ENCODE measurements at places on chromosomes 12 and 14.

DNA sequence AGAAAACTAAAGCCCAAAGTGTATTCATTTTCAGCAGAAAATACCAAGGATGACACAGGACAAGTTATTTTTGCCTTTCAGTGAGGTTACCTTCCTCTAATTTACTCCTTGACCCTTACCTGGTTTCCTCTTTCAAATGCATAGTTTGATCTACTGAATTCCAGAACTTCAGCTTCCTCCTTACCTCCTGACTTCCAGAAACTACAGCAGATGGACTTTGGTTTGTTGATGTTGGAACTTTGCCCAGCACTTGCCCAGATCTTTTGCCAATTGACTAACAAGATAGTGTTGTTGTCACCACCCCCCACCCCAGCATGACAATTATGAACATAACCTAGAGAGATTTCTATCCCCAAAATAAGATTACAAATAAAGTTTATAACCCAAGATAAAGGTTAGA lies 63.2 kb downstream of the NAV3 start:
- no peaks in the 10 kb centered on the region for H3K36me3 ChIP-seq
- DNase-seq, result no peak
- H3K27me3 ChIP-seq, result no peaks in the 10 kb centered on the region
- H3K27ac ChIP-seq, result no peak overlapping the region
- H3K4me3 ChIP-seq, result no peak overlapping the region
- no peaks in the 10 kb centered on the region for H3K4me1 ChIP-seq

DNA sequence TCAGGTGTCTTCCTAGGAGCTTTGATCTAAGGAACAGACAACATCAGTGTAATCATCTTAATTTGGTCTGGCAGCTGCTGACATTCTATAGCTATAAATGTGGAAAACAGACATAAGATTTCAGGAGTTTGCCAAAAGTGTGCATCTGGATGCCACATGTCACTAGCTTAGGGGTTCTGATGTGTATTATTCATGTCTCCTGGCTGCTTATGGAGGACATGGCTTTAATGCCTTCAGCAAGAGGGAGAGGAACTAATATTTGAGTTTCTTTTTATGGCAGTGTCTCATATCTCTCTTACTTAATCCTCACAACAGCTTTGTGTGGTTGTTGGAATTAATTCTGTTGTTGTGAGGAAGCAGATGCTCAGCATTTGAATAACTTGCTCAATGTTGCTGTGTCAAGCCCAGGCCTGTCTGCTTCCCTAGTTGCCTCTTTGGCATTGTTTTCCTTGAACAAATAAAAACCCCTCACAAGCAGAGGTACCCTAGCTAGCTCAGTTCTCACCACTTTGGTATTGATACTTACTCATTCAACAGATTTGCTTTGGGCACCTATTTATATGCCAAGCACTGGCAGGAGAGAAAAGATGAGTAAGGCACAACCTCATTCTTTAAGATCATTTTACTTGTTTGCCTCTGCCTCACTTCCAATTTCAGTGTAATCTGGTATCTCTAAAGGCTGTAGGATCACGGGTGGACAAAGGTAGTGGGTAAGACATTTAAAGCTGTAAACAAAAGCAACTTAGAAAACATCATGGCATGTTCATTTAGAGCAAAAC lies 39.8 kb upstream of the EID3 start:
- DNase-seq, result no peak
- H3K36me3 ChIP-seq, result no peaks in the 10 kb centered on the region
- peaks cover 1% of the 10 kb centered on the region for H3K27me3 ChIP-seq
- H3K4me1 ChIP-seq, result no peaks in the 10 kb centered on the region
- H3K4me3 ChIP-seq, result no peak overlapping the region

DNA sequence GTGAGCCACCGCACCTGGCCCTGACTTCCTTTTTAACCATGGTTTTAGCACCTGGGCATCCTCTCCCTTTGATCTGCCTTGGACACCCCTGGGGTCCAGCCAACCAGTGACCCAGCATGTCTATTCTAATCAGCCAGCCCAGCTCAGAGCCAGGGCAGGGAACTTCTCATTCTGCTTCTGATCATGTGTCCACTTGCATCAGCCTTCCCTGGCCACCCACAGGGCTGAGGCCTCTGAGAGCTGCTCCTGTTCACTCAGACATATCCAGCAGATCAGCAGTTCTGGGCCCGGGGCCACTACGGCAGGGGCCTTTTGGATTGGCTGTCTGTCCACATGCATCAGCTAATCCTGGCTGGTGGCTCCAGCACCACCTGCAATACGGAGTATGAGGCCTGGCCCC lies 117.9 kb upstream of the MAP1LC3B2 start:
- DNase-seq, result no peak
- peaks cover 2% of the 10 kb centered on the region for H3K27me3 ChIP-seq
- H3K36me3 ChIP-seq, result no peaks in the 10 kb centered on the region
- no peak overlapping the region for H3K27ac ChIP-seq

DNA sequence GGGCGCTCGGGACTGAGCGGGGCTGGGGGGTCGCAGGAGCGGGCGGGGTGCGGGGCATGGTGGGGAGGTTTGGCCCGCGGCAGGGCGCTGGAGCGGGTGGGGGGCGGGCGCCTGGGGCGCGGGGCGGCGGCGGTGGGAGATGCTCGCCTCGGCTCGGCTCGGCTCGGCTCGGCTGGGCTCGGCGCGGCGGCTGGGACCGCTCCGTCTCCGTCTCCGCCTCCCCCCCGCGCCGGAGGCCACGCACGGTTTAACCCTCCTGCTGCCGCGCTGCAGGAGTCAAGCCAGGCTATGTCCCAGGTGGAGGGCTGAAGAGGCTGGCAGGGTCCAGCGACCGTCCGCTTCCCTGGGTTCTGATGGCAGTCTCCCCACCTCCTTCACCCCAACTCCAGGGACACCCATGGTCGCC lies at the start of gene PIANP:
TSS of gene PIANP (minus strand) at position 170 of the 406 bp plus-strand sequence. CDS start 2,754 bp downstream, outside the sequence.
- DNase-seq, result peak; percentile 40
- no peak within 1 kb of the TSS for H3K27ac ChIP-seq
- H3K36me3 ChIP-seq, result no peaks in the 10 kb centered on the region
- H3K27me3 ChIP-seq, result peaks cover 62% of the 10 kb centered on the region
- H3K4me1 ChIP-seq, result peaks cover 27% of the 10 kb centered on the region

- H3K27ac ChIP-seq, result no peak overlapping the region
- no peak for DNase-seq
- no peaks in the 10 kb centered on the region for H3K4me1 ChIP-seq
Observed at GRCh38 chr12:42725809-42726208, 136.3 kb upstream of the PRICKLE1 start.

GRCh38 chr12:45697371-45697770 lies 32.1 kb upstream of the ARID2 start:
- no peak overlapping the region for H3K4me3 ChIP-seq
- no peaks in the 10 kb centered on the region for H3K27me3 ChIP-seq
- peaks cover 2% of the 10 kb centered on the region for H3K4me1 ChIP-seq
- peaks cover 3% of the 10 kb centered on the region for H3K36me3 ChIP-seq

DNA sequence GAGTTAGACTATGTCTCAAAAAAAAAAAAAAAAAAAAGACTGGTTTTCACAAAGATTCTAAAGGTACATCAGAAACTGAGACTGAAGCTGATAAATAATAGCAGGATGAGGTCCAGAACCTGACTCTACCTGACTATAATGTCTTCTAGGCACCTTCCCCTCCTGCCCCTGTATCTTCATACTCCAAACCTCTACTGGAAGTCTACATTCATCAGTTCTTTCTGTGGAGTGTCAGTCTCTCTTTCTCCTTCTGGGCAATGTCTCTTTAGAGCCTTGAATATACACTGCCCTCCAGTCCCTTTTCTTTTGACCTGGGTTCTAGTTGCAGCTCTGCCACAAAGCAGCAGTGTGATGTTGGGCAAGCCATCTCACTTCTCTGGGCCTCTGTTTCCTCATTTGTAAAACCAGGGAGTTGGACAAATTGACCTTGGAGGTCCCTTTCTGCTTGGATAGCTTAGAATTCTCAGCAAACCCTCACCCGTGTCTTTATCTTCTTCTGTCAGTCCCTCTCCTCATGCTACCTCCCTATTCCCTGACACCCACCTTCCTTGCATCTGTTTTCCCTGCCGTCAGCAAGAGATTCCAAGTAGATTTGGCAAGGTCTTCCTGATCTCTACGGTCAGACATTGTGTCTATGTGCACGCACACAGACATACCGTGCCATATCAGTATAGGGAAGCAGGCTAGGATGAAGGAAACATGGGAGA lies 4.3 kb downstream of the NFE2 start:
- no peaks in the 10 kb centered on the region for H3K36me3 ChIP-seq
- H3K4me1 ChIP-seq, result peaks cover 13% of the 10 kb centered on the region
- H3K27me3 ChIP-seq, result peaks cover 32% of the 10 kb centered on the region

- H3K36me3 ChIP-seq, result peaks cover 51% of the 10 kb centered on the region
- no peak for DNase-seq
- H3K4me1 ChIP-seq, result peaks cover 59% of the 10 kb centered on the region
- H3K27me3 ChIP-seq, result no peaks in the 10 kb centered on the region
Observed at GRCh38 chr14:68976160-68977067, 2.7 kb downstream of the ACTN1 start.

DNA sequence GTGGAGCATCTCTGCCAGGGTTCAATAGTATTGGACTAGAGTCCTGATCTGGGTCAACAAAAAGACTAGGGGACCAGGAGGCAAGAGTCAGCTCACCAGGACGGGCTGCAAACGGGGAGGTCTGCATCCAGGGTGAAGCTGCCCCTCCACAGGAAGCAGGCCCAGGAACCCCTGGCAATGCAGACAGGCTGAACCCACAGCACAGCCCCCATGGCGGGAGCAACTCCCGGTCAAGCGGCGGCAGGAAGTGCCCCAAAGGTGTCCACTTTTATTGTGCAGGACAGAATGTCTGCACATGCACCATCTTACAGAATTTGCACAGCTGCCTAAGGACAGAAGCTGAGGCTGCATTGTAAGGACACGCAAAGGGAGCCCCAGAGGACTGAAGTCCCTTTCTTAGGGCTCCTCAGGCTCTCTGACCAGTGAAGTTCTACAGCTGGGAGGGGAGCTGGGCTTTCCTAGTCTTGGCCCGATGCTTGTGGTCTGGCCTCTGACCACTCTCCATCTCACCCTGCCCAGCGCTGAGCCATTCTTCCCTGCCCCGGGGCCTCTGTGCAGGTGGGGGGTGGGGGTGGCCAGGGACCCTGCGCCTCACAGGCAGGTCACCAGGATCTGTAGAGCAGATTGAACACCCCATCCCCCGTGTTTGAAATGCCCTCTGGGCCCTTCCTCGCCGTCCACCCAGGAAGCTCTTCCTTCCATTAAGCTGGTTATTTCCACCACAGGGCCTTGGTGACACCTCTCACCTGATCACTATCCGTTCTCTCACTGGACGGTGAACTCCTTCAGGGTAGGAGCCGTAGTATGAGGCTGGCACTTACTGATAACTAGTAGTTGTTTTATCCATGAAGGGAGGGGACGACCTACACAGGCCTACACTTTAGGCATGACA lies 75.9 kb downstream of the NINJ2 start:
- no peak for DNase-seq
- H3K4me1 ChIP-seq, result no peaks in the 10 kb centered on the region
- no peak overlapping the region for H3K27ac ChIP-seq
- H3K36me3 ChIP-seq, result peaks cover 1% of the 10 kb centered on the region
- H3K27me3 ChIP-seq, result no peaks in the 10 kb centered on the region

- peaks cover 15% of the 10 kb centered on the region for H3K36me3 ChIP-seq
- H3K27ac ChIP-seq, result no peak overlapping the region
- DNase-seq, result no peak
- peaks cover 18% of the 10 kb centered on the region for H3K4me1 ChIP-seq
- H3K27me3 ChIP-seq, result no peaks in the 10 kb centered on the region
Observed at GRCh38 chr14:89184952-89185351, 232.1 kb downstream of the FOXN3 start.

- no peak overlapping the region for H3K4me3 ChIP-seq
- DNase-seq, result no peak
- no peaks in the 10 kb centered on the region for H3K36me3 ChIP-seq
- peaks cover 10% of the 10 kb centered on the region for H3K27me3 ChIP-seq
- H3K4me1 ChIP-seq, result no peaks in the 10 kb centered on the region
Observed at GRCh38 chr12:3544296-3544965, 53.4 kb downstream of the PRMT8 start.

DNA sequence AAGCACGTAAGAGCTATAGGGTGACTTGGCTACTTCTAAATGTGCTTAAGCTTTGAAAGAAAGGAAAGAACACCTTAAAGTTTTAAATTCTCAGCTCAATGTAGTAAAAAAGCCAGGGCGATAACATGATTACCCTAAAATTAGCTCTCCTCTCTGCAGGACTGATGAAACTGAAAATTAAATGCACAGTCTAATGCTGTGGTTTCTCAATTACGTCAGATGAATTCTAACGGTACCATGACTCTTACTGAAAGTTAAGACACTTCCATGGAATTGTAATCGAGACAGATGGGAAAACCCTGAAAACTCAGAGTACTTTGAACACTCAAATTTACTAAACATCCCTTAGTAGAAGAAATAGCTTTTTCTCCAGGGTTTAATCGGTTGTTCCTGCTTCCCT lies 25.9 kb upstream of the PRKD1 start:
- no peaks in the 10 kb centered on the region for H3K36me3 ChIP-seq
- H3K27me3 ChIP-seq, result no peaks in the 10 kb centered on the region
- no peak for DNase-seq
- H3K4me1 ChIP-seq, result no peaks in the 10 kb centered on the region

DNA sequence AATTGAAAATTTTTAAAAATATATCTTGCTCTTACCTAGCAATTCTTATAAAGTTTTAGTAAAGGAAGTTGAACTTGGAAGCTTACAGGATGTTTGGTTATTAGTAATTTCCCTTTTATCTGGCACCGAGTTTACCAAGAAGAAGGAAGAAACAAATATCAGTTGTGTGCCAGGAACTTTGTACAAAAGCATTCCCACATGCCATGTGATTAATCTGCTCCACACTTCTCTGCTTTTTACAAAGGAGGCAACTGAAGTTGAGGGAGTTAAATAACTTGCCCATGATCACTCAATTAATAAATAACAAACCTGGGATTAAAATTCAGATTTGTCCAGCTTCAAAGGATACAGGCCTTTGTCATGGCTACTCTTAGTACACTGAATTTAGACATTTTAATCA lies 122.5 kb upstream of the BCAT1 start:
- H3K27me3 ChIP-seq, result no peaks in the 10 kb centered on the region
- H3K4me3 ChIP-seq, result no peak overlapping the region
- H3K4me1 ChIP-seq, result peaks cover 39% of the 10 kb centered on the region
- H3K27ac ChIP-seq, result no peak overlapping the region

GRCh38 chr12:51534216-51535074 lies 56.6 kb upstream of the SCN8A start:
- no peaks in the 10 kb centered on the region for H3K36me3 ChIP-seq
- peaks cover 2% of the 10 kb centered on the region for H3K4me1 ChIP-seq
- no peak overlapping the region for H3K4me3 ChIP-seq
- H3K27ac ChIP-seq, result no peak overlapping the region
- peaks cover 2% of the 10 kb centered on the region for H3K27me3 ChIP-seq

DNA sequence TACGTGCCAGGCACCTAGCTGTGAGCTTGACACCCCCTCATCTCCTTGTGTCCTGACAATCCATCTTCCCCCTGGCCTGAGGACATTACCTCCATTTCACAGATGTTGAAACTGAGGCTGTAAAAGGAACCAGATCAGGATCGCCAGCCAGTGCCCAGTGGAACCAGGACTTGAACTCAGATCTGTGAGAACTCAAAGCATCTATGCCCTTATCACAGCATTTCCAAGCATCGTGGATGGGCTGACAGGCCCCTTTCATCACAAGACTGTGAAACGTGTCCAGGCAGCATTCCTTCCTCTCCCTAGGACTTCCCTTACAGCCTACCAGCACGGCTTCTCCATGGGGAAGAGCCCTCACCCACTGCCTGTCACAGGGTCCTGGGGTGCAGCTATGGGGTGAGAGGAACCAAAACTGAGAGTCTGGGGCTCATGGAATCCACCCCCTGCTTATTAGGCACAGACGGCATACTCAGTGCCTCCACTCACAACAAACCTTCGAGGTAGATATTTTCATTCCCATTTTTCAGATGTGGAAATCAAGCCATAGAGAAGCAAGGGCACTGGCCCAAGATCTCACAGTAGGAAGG lies 26.9 kb downstream of the CMKLR1 start:
- no peaks in the 10 kb centered on the region for H3K27me3 ChIP-seq
- DNase-seq, result no peak
- H3K4me1 ChIP-seq, result peaks cover 29% of the 10 kb centered on the region
- H3K4me3 ChIP-seq, result no peak overlapping the region
- H3K36me3 ChIP-seq, result no peaks in the 10 kb centered on the region
- H3K27ac ChIP-seq, result no peak overlapping the region

All from activated naive CD8-positive, alpha-beta T cell treated with anti-CD3 and anti-CD28 coated beads, Interleukin-2, amount 50 U/mL, for 24 hours (primary cell).